ENCODE measurements at places on chromosomes 7 and 10.

GRCh38 chr10:133351408-133352318 is 4.5 kb downstream of the PRAP1 start:
- no peak for DNase-seq

- DNase-seq, result no peak
Measured at GRCh38 chr10:44263771-44264170, 121.1 kb downstream of the CXCL12 start.

DNA sequence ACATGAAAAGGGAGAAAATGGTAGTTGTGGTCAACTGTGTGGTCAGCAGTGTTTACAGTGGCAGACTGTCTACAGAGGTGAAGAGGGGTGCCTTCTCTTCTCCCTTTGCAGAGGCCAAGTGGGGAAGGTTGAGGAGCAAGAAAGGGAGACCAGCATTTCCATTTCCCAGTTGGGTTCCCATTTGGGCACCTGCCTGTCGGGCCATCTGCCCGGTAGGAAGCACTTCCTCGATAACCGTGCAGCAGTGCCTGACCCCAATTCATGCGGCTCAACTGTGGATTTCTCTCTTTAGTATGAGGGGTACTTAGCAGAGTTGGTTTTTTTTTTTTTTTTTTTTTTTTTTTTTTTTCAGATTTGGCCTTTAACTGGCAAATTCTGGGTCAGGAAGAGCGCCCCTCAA is 127.0 kb downstream of the CCDC3 start:
- DNase-seq, result no peak

- DNase-seq, result no peak
Measured at GRCh38 chr10:94292434-94293090, 70.2 kb downstream of the NOC3L start.

DNA sequence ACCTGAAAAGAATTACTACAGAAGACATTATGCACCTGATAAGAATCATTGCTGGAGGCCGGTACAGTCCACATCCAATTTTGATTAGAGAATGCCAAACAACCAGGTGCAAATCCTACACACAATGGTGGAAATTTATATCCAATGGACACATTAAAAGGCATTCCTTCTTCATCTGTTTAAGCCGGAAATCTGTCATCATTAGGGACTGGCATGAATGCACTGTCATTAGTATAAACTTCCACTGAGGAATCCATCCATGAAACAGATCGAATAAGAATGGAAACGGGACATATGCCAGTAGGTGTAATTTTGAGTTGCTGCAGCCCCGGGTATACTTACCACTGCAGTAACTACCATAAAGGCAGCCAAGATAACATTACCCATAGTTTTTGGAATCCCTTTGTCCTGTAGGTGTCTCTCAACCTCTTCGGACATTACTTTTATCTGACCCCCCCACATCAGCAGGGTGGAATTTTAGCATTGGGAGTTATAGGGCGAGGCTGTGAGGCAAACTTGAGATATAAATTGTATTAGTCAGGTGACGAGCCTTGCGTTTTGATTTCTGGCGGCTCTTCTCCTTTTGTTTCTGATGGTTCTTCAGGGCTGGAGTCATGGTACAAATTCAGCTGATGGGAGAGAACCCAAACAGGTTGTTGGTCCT is 36.5 kb upstream of the AKR1C2 start:
- DNase-seq, result no peak

DNA sequence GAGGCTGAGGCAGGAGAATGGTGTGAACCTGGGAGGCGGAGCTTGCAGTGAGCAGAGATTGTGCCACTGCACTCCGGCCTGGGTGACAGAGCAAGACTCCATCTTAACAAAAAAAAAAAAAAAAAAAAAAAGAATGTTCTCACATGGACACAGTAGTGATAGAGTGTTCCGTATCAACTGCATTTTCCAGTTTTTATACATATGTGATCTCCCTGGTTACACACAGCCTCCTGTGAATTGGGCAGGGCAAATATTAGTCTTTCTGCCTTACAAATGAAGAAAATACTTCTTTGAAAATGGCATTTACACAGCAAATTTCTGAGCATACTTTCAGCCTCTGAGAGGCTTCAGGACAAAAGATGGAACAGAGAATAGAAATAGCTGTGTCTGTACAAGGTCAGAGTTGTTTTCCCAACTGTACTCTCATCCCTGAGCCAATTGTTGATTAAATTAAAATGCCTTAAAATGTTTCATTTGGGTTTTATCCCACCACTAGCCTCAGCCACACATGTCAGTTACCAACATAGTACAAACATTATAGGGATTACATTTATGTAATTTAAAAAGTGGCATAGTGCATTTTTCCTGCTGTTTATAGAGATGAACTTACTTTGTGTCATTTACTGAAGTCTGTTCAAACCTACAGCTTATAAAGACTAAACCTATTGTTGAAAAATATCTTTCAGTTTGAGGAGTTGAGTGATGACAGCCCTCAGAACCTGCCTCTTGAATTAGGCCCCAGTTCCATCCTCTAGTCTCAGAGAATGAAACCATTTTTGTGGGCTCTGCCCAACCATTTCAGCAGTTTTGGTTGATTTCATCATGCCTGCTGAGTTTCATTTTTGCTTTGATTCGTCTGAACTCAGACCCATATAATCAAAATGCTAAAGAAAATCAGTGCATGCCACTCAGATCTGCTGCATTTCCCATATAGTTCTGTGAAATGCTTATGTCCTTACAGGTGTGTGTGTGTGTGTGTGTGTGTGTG is 609.4 kb upstream of the C7orf33 start:
- peak; percentile 64 for DNase-seq

DNA sequence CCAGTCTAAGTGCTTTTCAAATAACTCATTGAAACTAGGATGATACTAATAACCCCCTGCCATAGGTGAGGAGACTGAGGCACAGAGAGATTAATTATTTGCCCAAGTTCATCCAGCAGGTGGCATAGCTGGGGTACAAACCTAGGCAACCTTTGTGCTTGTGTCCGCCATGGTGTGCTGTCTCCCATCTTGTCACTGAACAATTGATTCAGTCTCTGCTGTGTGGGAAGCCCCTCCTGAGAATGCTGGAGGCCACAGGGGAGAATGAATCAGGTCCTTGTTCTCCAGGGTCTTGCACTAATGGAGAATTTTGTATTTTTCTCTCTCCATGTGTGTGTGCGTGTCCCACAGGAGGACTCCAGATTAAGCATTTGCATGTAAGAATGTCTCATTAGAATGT is 15.8 kb upstream of the TMEM236 start:
- DNase-seq, result no peak
